ENCODE measurements at places on chromosomes 5 and 9. TPM values are rescaled to one million over a fixed set of nuclear protein-coding genes. Genes with fewer than 3 reads are reported as not detected.

GRCh38 chr9:68427216-68427977 lies 71.0 kb downstream of the PGM5 start:
- no peak for DNase-seq

- DNase-seq: no peak
These were observed 45.1 kb downstream of the S1PR3 start for GRCh38 chr9:89036383-89036782.

- no peak for DNase-seq
These were observed 30.8 kb downstream of the BTF3 start for GRCh38 chr5:73529081-73529480.

- no peak for DNase-seq
These were observed 1619.6 kb upstream of the WWC1 start for GRCh38 chr5:166671811-166672210.

DNA sequence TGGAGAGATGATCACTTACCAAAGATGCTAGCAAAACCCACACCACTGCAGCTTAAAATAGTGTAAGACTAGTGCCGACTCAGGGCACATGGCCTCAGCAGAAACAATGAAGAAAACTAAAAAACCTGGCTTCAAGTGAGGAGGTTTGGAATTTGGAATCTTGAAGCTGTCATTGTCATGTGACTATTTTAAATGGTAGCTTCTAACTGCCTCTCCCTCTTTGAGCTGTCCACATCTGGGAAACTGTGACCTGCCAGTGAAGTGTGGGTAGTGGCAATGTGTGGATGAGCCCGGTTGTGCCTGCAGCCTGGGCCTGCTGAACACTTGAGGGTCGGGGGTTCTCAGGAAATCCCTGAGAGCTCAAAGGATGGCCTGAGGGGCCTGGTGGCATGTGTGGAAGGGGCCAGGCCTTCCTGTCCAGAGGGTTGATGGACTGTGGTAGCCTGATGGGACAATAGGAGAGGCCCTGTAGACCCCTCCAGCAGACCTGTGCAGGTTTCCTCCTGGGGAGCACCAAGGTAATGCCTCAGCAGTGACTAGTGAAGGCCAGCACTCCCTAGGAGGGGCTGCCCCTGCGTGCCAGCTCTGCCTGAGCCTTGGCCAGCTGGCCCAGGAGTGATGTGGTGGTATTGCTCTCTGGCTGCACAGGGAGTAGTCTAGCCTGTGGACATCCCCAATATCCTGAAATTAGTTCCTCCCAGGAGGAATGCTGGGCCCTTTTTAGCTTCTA lies 13.6 kb downstream of the USP20 start:
- no peak for DNase-seq

GRCh38 chr9:93280661-93281259 lies 96.8 kb downstream of the WNK2 start:
- DNase-seq: no peak

C7 gene
- polyA plus RNA-seq: 158 TPM

TEK gene
- 16.1 TPM for polyA plus RNA-seq

SPATA31A3 gene
- polyA plus RNA-seq: not detected
